ENCODE measurements at places on chromosomes 7 and 10.

DNA sequence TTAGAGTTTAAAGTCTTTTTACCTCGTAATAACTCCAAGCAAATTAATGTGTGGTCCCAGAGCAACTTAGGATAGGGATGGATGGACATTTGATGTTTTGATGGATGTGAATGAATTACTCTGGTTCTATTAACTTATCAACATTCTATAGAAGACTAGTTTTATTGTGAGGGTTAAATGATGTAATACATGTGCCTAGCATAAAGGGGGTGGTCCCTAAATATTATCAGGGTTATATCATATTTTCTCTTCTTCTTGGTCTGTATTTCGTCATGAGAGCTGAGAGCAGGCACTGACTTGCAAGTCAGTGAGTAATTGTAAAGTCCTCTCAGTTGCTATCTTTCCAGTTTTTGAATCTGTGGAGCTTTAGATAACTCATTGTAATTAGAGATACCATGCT is 219.3 kb downstream of the GATA3 start:
- H3K4me1 ChIP-seq, result no peaks in the 10 kb centered on the region
- no peaks in the 10 kb centered on the region for H3K27me3 ChIP-seq
- no peak overlapping the region for H3K27ac ChIP-seq
- DNase-seq, result no peak
- H3K36me3 ChIP-seq, result no peaks in the 10 kb centered on the region

- no peaks in the 10 kb centered on the region for H3K36me3 ChIP-seq
- peaks cover 9% of the 10 kb centered on the region for H3K27me3 ChIP-seq
- H3K27ac ChIP-seq, result no peak overlapping the region
- H3K4me3 ChIP-seq, result no peak overlapping the region
- no peaks in the 10 kb centered on the region for H3K4me1 ChIP-seq
These were observed 99.1 kb downstream of the GRID1 start for GRCh38 chr10:86267286-86268195.

DNA sequence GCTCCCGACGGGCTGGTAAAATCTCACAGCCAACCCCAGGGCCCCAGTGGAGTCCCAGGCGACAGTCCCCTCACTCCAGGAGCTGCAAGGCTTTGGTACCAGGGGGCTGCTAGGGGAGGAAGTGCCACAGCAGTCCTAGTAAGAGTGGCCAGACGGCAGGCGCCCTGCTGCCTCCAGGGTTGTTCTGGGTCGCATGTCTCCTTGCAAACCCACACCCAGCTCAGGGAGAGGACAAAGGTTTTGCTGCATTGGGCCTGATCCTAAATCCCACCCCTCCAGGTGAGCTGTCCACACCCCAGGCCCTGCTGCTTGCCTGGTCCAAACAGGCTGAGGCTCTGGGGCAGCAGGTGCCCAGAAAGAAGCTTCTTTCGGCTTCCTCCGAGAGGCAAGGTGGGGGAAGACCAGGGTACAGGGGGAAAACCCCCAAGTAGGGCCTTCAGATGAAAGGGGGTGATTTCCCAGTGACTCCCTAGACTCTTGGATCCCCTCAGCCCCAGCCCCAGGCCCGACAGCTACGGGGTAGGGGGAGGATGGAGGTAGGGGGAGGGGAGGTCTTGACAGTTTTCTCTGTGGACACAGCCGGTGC is 4.2 kb upstream of the KCP start:
- H3K4me3 ChIP-seq, result no peak overlapping the region
- no peaks in the 10 kb centered on the region for H3K27me3 ChIP-seq
- no peak for DNase-seq
- H3K4me1 ChIP-seq, result no peaks in the 10 kb centered on the region

- peaks cover 32% of the 10 kb centered on the region for H3K36me3 ChIP-seq
- no peaks in the 10 kb centered on the region for H3K4me1 ChIP-seq
- H3K4me3 ChIP-seq, result no peak overlapping the region
These were observed 10.8 kb upstream of the PYROXD2 start for GRCh38 chr10:98425511-98426352.

- no peak overlapping the region for H3K4me3 ChIP-seq
- no peak overlapping the region for H3K27ac ChIP-seq
- DNase-seq, result no peak
- H3K27me3 ChIP-seq, result peaks cover 38% of the 10 kb centered on the region
- no peaks in the 10 kb centered on the region for H3K36me3 ChIP-seq
These were observed 14.0 kb upstream of the CUX1 start for GRCh38 chr7:101803203-101804087.

GRCh38 chr7:133789974-133790373 is 337.2 kb upstream of the LRGUK start:
- no peaks in the 10 kb centered on the region for H3K4me1 ChIP-seq
- H3K4me3 ChIP-seq, result no peak overlapping the region
- no peak for DNase-seq
- H3K36me3 ChIP-seq, result no peaks in the 10 kb centered on the region
- H3K27me3 ChIP-seq, result no peaks in the 10 kb centered on the region

DNA sequence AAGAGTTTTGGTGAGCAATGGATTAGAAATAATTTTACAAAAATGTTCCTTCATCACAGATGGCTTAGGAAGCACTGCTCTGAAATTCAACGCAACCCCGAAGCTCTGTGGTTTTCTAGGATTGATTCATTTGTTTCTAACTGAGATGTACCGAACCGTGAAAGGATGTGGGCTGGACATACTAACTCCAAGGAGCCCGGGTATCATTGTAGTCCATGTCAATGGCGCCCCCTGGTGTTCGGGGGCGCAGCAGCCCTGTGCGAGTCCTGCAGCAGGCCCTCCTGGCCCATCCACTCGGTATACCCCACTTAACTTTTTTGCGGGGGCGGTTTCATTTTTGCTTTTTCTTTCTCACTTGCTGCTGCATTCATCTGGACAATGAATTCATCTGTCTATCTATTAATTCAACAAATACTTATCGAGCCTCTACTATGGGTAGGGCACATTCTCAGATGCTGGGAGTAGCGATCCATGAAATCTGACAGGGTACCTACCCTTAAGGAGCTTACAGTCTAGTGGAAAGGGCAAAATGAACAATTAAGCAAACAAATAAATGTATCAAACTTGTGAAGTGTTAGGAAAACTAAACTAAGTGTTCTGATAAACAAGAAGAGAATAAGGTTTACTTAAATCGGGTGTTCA is 25.2 kb upstream of the ITPRID1 start:
- DNase-seq, result no peak
- peaks cover 8% of the 10 kb centered on the region for H3K27me3 ChIP-seq
- no peaks in the 10 kb centered on the region for H3K36me3 ChIP-seq
- no peaks in the 10 kb centered on the region for H3K4me1 ChIP-seq
- no peak overlapping the region for H3K27ac ChIP-seq
- H3K4me3 ChIP-seq, result no peak overlapping the region

GRCh38 chr10:79047875-79048638 is 20.7 kb upstream of the ZMIZ1 start:
- no peak overlapping the region for H3K4me3 ChIP-seq
- H3K27me3 ChIP-seq, result peaks cover 4% of the 10 kb centered on the region
- DNase-seq, result peak; percentile 28
- no peak overlapping the region for H3K27ac ChIP-seq
- H3K4me1 ChIP-seq, result no peaks in the 10 kb centered on the region
- no peaks in the 10 kb centered on the region for H3K36me3 ChIP-seq

- no peak for DNase-seq
- H3K27me3 ChIP-seq, result no peaks in the 10 kb centered on the region
- H3K4me1 ChIP-seq, result no peaks in the 10 kb centered on the region
- H3K4me3 ChIP-seq, result no peak overlapping the region
- no peaks in the 10 kb centered on the region for H3K36me3 ChIP-seq
These were observed 10.1 kb upstream of the NKX2-3 start for GRCh38 chr10:99522470-99523250.

DNA sequence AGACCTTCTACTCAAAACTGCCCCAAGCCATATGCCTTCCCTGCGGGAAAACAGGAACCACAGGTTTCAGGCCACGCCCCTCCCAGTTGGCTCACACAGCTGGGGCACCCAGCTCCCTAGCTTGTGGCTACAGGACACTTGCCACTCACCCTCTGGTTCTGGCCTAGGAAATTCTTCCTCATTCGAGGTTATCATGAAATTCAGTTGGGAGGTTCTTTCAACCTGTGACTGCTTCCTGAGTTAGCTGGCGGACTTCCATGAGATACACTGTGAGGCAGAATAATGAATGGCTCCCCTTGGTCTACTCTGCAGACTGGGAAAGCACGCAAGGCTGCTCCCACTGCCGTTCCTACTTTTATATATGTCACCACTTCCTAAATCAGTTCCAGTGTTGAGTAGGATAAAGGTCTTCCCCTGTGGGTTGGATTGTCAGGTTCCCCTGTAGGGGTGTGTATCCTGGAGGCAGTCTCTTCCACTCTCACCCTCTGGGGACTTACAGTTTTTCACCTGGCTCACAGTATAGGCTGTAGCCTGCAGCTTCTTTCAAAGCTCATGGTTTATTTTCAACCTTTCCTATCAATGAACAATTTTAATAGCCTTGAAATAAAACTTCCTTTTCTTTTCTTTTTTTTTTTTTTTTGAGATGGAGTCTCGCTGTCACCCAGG is 37.0 kb downstream of the GPR22 start:
- no peaks in the 10 kb centered on the region for H3K36me3 ChIP-seq
- no peak for DNase-seq
- H3K4me1 ChIP-seq, result no peaks in the 10 kb centered on the region
- no peak overlapping the region for H3K4me3 ChIP-seq
- H3K27me3 ChIP-seq, result no peaks in the 10 kb centered on the region

GRCh38 chr10:72277996-72278667 is 4.4 kb downstream of the DDIT4 start:
- H3K4me1 ChIP-seq, result peaks cover 24% of the 10 kb centered on the region
- peaks cover 26% of the 10 kb centered on the region for H3K36me3 ChIP-seq
- no peak overlapping the region for H3K4me3 ChIP-seq
- DNase-seq, result no peak
- no peaks in the 10 kb centered on the region for H3K27me3 ChIP-seq

DNA sequence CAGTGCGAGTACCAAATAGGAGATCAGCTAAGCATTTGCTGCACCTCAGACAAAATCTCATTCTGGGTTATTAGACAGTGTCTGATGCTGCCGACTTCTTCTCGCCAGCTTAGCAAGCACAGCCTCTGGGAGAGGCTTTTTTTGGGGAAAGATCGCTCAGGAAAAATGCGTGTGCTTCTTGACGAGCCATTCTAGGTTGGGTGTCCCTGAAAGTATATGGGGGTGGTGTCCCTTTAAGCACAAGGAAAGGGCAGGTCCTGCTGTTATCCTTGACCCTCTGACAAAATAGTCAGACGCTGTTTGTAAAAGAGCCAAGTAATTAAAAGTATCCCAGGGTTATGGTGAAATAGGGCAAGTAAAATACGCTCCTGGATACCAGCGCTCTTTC is 540.1 kb upstream of the FZD8 start:
- no peaks in the 10 kb centered on the region for H3K36me3 ChIP-seq
- H3K27me3 ChIP-seq, result no peaks in the 10 kb centered on the region
- peak overlapping the region; percentile 13 for H3K4me3 ChIP-seq
- H3K27ac ChIP-seq, result peak overlapping the region; percentile 59

DNA sequence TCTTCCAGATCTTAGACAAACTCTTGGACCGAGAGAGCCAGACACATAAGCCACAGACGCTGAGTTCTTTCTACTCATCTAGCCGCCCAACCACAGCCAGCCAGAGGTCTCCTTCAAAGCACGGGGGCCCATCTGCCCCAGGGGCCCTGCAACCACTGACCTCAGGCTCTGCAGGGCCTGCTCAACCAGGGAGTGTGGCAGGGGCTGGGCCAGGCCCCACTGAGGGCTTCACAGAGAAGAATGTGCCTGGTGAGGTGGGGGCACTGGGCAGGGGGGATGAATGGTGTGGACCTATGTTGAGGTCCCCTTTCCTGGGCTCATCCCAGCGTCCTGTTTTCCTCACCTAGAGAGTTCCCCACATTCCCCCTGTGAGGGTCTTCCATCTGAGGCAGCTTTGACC is 11.4 kb downstream of the ZSWIM8 start:
- DNase-seq, result no peak
- H3K27me3 ChIP-seq, result no peaks in the 10 kb centered on the region
- peaks cover 100% of the 10 kb centered on the region for H3K36me3 ChIP-seq
- H3K4me1 ChIP-seq, result no peaks in the 10 kb centered on the region
- no peak overlapping the region for H3K4me3 ChIP-seq
- H3K27ac ChIP-seq, result no peak overlapping the region

DNA sequence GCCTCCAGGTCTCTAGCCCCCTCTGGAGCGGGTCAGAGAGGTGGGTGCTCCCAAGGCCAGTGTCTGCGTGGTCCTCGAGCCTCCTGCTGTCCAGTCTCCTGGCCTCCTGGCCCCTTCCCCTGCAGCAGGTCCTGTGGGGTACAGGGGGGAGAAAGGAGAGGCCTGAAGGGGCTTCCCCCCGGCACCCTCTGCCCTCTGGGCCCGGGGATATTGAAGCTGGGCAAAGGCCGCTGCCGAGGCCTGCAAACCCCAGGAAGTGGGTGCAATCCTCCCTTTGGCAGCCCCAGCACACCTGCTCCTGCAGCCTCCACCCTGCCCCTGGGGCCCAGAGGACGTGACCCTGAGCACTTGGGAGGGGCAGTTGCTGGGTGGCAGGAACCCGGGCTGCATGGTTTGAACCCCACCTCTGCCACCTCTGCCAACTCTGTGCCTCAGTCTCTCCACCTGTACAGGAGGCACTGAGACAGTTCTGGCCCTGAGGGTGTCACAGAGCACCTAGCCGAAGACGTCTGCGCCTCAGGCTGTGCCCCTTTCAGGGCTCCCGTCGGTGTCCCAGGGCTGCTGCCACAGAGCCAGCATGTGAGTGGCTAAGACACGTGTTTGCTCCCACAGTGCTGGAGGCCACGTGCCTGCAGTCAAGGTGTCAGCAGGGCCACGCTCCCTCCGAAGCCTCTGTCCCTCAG is 59.1 kb upstream of the INPP5A start:
- no peak overlapping the region for H3K4me3 ChIP-seq
- no peak overlapping the region for H3K27ac ChIP-seq
- peak; percentile 62 for DNase-seq
- H3K4me1 ChIP-seq, result peaks cover 12% of the 10 kb centered on the region
- peaks cover 28% of the 10 kb centered on the region for H3K27me3 ChIP-seq

Data from tibial artery (tissue), 4 donors.